RWPE2 (cell line): ENCODE measurements at places on chromosomes 7 and 10.

- DNase-seq = no peak
Observed at GRCh38 chr7:70886547-70886946, 245.4 kb upstream of the GALNT17 start.

DNA sequence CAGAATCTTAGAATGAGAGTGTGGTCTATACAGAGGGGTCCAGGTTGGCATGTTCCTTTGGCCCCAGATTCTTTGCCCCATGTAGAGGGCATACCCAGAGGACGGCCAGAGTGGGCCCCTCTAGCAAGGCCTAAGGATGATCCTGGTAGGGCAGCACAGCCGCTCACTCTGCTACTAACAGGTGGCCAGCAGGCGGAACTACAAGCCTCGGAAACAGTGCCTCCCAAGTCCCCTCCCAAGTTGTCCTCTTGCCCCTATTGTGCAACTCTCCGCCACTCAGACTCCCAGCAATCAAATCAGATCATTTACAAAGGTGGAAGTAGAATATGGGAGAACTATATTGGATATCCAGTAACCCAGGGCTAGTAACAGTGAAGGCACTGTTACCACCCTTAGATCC, 107.4 kb downstream of the STRA8 start:
- DNase-seq = no peak

DNA sequence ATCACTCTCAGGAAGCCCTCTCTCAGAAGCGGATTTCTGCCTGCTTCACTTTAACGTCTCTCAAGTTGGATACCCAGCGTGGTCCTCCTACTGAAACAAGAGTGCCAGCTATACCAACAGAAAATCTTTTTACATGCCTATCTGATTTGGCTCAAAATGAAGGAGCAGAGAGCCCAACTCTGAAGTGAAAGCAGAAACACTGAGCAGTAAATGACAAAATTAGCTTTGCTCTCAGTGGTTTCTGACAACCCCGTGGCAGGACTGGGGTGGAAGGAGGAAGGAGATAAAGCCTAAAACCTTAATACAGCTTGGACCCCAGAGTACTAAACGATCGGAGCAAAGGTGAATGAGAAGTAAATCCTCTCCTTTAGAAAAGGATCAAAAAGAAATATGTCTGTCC, 25.1 kb upstream of the GPR37 start:
- DNase-seq = no peak

- no peak for DNase-seq
Observed at GRCh38 chr7:24896031-24896501, 83.9 kb downstream of the OSBPL3 start.

DNA sequence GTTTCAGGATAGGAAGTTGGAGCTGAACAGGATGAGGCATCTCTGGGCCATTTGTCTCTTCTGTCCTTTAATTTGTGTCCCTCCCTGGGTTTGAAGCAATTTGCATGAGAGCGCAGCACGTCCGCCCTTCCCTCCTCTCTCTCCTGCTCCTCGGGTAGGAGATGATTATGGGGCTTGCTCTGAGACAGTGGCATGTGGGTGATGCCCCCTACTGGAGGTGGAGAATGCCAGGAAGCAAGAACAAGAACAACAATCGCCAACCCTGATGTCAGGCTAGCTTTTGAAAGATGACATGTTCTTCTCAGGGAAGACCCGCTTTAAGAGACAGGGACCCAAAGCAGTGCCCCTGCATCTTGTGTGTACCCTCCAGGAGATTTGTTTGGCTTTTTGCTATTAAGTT, 63.9 kb upstream of the LOXL4 start:
- DNase-seq = no peak

DNA sequence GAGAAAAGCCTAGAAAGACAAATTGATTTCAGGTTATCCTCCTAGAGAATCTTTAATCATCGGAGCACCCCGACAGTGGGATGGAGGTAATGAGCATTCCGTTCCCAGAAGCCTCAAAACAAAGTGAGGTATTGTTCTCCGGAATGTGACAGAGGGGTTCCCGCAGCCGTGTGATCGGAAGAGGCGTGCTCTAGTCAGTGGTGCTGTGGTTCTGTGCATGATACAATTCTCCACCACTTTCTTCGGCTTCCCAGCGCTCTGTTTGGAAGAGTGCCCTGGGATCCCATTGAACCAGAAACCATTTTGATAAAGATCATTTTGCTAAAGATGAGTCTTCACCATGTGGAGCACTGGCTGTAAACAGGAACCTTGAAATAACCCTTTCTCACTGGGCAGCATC, 434.6 kb downstream of the PAXIP1 start:
- DNase-seq = no peak

DNA sequence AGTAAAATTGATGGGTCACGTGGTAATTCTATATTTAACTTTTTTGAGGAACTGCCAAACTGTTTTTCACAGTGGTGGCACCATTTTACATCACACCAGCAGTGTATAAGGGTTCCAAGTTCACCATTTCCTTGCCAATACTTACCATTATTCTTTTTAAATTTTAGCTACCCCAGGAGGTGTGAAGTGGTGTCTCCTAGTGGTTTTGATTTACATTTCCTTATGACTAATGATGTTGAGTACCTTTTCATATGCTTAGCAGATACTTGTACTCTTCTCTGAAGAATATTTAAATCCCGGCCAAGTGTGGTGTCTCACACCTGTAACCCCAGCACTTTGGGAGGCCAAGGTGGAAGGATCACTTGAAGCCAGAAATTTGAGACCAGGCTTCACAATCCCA, 28.5 kb downstream of the FHIP2A start:
- no peak for DNase-seq

- no peak for DNase-seq
Observed at GRCh38 chr10:22476601-22477321, 131.5 kb downstream of the SPAG6 start.

GRCh38 chr7:28779954-28780353, 178.2 kb downstream of the TRIL start:
- no peak for DNase-seq

- peak; percentile 54 for DNase-seq
Observed at GRCh38 chr10:48464871-48465736, 139.8 kb downstream of the ARHGAP22 start.

GRCh38 chr7:111115966-111116365, 25.0 kb downstream of the LRRN3 start:
- DNase-seq = no peak

DNA sequence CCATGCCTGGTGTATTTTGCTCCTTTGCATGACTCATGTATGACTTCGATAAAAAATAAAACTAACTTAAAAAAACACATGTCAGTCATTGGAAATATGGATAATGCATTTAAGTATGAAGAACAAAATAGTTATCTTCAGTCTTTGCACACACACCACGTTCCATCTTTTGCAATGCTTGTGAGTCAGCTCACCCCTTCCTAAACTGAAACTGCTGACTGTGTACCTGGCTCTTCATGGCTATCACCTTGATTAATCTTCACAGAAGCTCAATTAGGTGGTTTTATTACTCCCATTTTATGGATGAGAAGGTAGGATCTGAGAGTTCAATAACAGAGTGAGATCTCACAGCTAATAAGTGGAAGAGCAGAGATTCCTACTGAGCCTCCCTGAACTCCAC, 79.5 kb downstream of the CARD11 start:
- DNase-seq = no peak

GRCh38 chr10:24394461-24395190, 185.7 kb downstream of the KIAA1217 start:
- DNase-seq = no peak

GRCh38 chr10:35126062-35126529, 550 bp upstream of the CREM start:
- no peak for DNase-seq

- DNase-seq = peak; percentile 45
Observed at GRCh38 chr10:121324678-121325213, 273.5 kb downstream of the FGFR2 start.

- no peak for DNase-seq
Observed at GRCh38 chr10:1401071-1401965, 336.0 kb downstream of the ADARB2 start.

DNA sequence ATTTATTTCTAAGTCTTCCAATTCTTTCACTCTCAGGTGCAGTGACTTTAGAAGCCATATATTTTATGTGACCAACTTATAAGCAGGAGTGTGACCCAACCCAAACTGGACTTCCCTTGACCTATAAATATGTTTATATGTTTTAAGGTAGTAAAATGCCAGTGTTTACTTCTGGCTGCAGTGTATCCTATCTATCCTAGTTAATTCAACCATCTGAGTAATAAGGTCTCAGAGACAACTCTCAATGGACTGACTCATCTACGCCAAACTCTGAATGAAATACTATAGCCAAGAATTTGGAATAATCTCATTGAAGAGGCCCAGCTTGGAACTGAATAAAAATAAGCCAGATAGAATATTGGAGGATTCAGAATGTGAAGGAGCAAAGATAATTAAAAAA, 544.5 kb upstream of the SORCS1 start:
- no peak for DNase-seq

- DNase-seq = no peak
Observed at GRCh38 chr10:49292565-49293207, 6.3 kb upstream of the C10orf71 start.

DNA sequence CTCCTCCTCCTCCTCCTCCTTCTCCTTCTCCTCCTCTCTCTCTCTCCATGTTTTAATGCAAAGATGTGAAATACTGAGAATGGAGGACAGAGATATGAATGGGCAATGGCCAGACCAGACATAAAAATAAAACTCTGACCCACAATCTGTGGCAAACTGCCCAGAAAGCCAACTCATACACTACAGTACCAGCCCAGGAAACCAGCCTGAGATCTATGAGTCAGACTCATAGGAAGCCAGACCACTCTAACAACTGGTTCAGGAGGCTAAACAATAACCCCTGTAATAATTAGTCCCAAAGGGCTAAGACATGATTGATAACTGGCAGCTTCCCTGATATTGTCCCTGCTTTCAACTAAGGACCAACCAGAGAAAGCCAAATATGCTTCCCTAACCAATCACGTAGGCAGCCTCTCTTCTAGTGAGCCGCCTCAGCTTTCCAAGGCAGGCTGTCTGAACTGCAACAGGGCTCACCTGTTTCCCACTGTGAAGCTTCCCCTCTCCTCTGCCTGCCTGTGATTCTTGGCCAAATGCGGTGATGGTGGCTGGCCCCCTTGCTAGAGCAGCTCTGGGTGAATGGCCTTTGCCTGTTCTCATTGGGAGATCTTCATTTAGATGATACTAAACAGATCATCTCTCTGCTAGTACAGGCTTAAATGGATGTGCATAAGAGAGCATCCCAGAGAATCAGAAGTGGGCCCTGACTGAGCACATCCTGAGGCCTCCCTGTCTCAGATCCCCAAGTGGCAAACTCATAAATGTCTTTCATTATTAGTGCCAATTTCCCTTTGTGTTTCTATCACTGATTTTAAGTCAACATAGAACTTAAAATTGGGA, 817.6 kb downstream of the TNS3 start:
- peak; percentile 90 for DNase-seq

DNA sequence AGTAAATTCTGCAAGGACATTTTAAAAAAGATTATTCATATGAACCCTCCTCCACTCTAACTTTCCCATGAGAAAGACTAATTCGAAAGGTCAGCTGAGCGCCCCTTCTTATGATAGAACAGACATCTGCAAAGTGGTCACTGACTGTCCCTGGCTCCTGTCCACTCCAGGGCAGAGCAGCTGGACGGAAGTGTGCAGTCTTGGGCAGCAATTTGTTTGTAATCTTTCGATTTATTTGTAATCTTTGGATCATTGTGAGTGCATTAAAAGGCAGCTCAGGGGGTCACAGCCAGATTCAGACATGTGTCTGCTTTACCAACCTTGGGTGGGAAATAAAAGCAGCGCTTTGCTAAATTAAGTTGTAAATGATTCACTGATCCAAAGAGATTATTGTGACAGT, 158.8 kb upstream of the ADARB2 start:
- DNase-seq = no peak

DNA sequence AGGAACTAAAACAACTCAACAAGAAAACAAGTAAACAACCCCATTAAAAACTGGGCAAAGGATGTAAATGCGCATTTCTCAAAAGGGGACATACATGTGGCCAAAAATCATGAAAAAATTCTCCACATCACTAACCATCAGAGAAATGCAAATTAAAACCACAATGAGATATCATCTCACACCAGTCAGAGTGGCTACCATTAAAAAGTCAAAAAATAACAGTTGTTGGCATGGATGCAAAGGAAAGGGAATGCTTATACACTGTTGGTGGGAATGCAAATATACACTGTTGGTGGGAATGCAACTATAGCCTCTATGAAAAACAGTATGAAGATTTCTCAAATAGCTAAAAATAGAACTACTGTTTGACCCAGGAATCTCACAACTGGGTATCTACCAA, 60.0 kb upstream of the LANCL2 start:
- no peak for DNase-seq

DNA sequence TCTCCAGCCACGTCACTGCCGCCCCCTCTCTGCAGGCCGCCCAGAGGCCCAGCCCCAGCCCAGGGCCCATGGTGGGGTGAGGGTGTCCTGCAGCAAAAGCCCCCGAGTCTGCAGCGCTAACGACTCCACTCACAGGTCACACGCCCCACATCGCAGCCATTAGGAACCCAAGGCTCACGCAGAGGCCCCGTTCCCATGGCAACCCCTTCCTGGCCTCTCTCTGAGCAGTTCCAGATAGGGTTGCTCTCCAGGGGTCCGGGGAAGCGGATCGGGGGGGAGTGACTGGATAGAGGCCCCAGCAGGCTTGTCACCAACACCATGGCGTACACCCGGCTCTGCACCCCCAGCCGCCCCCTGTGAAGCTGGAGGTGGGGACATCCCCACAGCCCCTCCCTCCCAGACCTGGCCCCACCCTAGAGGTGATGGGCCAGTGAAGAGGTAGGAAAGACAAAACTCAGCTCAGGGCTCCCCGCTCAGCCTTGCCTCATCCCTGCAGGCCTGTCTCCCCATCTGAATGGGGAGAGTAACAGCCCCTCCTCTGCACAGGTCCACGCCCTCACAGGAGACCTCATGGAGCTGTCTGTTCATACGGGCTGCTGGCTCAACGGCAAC, 41.2 kb downstream of the TNRC18 start:
- no peak for DNase-seq

- DNase-seq = no peak
Observed at GRCh38 chr7:110105840-110106239, 985.1 kb upstream of the LRRN3 start.

DNA sequence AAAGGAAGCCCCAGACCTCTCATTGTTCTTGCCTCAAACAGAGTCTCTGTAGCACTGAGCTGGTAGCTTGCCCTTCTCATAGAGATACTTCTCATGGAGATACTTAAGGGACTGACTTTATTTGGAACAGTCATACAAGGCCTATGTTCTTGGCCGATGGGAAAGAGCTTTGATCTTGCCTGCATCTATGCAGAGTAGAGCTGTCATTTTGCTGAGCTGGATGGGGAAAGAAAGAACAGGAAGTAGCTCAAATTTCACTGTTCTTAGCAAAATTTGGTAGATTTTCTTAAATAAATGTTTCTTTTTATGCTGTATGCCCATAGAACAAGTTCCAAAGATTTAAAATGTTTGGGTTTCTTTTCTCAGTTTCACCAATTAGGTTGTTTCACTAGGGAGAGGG, 119.3 kb upstream of the SEC61G start:
- DNase-seq = no peak

- no peak for DNase-seq
Observed at GRCh38 chr7:100884736-100885439, 4.6 kb downstream of the UFSP1 start.
